Right cardiac atrium (tissue), 5 donors: ENCODE measurements at places on chromosomes 7 and 10.

DNA sequence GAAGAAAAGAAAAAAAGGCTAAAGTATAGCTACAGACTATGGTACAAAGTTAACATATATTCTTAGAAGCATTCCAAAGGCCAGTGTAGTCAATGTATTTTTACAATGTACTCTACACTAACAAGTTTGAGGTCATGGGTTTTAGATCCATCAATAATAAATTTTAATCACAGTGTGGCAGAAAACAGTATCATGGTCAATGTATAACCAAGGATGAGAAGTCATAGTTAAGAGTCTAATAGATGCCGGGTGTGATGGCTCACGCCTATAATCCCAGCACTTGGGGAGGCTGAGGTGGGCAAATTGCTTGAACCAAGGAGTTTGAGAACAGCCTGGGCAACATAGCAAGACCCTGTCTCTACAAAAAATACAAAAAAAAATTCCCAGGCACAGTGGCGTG, 53.1 kb downstream of the SLC16A12 start:
- no peak for DNase-seq

DNA sequence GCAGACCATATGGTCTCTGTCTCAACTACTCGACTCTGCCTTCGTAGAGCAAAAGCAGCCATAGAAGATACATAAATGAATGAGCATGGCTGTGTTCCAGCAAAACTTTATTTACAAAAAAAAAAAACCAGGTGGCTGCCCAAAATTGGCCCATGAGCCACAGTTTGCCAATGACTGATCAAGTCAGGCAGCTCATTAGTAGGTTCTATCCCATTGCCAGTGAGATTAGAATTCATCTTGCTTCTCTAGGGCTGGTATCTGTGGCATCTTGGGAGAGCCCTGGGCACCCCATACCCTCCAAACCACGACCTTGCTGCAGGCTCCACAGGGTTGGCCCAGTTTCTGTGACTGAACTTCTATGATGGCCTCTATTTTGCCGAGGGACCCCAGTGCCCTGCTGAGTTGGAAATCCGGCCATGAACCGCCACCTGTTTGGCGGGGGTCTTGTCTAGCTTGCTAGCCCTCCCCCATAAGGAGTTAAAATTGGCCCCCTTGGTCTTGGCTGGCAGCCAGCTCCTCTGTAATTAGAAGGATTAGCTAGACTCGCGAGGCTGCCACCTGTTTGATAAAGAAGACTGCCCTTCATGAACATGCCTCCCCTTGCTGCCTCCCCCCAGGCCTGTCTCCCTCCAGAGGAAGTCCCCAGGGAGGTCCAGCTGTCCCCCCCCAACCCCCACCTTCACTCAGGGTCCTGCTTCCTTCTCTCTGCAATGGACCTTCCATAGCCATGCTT, 83.9 kb downstream of the CHN2 start:
- no peak for DNase-seq

DNA sequence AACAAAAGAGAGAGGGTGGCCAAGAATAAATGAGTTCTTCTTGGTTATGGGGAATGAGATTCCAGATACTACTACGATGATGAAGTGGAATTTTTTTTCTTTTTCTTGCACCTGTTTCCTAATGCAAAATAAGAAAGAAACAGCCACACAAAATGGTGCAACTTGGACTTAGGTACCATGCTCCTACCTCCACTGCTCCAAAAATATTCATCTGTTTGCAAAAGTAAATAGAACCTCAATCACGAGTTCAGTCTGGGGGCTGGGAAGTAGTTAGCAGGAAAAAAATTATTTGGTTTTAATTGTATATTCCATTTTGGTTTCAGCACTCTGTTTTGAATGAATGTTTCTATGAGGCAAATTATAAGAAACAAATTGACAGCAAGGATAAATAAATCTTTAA, 73.5 kb downstream of the SLC25A13 start:
- DNase-seq, result no peak

DNA sequence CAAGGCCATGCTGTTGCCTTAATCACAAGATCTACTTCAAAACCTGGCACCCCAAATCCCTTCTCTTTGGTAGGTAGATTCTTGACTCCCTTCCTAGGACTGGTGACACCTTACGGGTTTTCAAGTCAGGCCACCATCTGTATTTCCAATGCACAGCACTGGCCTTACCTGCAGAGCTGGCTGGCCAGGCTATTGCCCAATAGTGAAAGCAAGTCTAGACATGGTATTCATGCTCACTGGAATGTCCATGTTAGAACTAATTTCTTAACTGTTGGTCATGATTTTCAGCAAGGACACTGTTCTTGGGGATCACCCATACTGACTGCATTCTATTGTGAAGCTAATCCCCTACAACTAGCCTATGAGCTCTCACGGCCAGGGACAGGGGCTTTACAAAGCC, 313.1 kb upstream of the RNF32 start:
- no peak for DNase-seq

- no peak for DNase-seq
Measured at GRCh38 chr7:19899529-19899928, 126.1 kb upstream of the TMEM196 start.

- peak; percentile 64 for DNase-seq
Measured at GRCh38 chr10:116740971-116741370, 1.4 kb downstream of the HSPA12A start.

- DNase-seq, result no peak
Measured at GRCh38 chr7:14954035-14954434, 51.5 kb upstream of the DGKB start.

DNA sequence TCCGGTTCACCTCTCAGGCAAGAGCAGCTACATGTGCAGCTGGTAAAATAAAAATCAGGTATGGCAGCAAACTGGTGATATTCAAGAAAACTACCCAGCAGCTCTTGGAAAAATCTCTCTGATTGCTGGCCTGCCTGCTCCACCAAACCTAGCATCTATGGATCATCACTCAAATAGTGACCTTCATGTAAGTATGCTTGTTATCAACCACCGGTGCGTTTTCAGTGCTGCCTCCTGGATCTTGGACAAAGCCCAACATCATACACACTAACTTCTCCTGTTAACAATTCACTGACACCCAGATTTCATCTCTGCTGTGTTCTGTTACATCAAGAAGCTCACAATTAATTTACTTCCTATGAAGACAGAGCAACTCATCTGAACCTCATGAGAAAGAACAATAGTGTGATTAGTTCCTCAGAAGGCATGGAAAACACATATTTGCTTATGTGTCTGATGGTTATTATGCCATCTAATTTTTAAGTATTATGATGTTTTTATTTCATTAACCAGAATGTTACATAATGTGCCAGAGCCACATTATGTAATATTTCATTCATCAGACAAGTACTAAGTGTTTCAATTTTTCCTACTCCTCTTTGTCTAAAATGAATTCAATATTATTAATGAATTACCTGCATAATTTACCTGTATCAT, 8.8 kb downstream of the CDK6 start:
- DNase-seq, result no peak

GRCh38 chr7:39919646-39920045, 30.4 kb upstream of the CDK13 start:
- no peak for DNase-seq

GRCh38 chr7:55486192-55486590, 86.1 kb downstream of the VOPP1 start:
- DNase-seq, result no peak

- no peak for DNase-seq
Measured at GRCh38 chr7:7569615-7570014, 2.9 kb downstream of the MIOS start.

DNA sequence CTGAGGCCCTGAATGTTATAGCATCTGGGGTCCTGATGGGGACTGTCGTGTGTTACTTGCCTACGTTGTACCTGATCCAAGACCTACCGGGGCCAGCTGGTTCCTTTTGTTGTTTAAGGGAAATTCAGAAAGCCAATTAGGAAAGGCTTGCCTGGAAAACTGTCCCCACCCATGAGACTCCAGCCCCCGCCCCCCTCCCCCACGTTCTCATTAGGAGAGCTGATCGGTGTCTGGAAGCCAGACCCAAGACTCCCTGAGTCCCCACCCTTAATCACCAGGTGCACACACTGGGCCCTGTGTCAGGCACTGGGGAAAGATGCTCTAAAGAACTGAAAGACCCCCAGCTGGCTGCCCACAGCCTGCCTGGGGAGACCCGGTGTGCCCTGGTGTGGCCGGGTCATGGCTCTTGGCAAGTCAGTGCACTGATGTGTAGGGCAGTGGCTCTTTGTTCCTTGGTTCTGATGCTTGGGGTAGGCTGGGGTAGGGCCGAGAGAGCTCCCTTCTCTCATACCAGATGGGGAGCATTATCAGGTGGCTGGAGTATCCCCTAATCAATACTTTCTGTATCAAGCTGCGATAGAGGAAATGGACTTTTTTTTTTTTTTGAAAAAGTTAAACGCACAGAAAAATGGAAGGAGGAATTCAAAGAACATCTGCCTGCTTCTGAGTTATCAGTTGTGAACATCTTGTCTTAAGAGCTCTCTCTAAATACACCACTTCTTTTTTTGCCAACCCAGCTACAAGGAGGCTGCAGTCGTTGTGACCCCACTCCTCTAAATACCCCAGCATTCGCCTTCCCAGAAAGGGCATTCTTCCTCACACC, 16.9 kb downstream of the TSPAN15 start:
- no peak for DNase-seq

DNA sequence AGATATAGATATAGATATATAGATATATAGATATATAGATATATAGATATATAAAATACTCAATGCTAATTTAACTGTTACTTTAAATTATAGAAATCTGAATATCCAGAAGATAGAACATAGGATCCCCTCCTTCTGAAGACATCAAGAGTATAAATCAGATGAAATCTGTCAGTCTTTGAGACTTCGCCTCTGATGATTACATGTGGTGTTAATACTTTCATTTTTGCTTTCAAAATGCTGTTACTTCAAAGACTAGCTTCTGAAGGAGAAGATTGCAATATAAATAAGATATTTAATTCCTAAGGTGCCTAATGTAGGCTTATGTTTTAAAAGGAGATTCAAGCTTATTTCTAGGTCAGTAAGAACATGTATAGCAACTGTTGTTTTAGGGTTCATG, 180.4 kb downstream of the TSPAN12 start:
- no peak for DNase-seq

DNA sequence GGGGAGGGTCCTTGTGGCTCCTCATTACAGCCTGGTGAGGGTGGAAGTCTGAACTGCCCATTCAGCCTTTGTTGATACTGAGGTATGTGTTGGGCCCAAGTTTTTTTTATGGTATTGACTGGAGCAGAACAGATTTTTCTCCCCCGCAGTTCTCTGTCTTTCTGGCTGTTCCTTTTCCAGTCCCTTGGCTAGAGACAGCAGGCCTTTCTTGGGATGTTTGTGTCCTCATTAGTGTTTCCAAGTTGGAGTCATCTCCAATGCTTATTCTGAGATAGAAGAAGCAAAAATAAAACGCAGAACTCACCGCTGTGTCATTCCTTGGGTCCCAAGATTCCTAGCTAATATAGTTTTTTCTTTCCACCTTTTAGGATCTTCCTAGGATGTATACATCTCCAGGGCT, 193.3 kb downstream of the RAMP3 start:
- DNase-seq, result no peak

DNA sequence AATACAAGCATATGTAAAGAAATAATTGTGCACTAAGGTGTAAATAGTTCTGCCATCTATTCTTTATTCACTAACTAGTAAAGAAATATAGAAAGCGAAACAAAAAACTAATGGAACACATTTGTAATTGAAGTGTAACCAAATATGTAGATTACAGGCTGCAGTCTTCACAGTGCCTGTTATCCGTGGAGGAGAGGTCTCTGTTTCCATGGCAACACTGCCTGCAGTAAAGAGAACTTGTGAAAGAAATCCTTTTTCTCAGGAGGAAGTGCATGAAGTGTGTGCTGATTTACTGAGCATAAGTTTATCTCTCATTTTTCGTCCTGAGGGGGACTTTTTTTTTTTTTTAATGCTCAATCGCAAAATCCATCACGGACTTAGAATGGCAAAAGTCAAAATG, 102.5 kb downstream of the APBB1IP start:
- DNase-seq, result no peak

DNA sequence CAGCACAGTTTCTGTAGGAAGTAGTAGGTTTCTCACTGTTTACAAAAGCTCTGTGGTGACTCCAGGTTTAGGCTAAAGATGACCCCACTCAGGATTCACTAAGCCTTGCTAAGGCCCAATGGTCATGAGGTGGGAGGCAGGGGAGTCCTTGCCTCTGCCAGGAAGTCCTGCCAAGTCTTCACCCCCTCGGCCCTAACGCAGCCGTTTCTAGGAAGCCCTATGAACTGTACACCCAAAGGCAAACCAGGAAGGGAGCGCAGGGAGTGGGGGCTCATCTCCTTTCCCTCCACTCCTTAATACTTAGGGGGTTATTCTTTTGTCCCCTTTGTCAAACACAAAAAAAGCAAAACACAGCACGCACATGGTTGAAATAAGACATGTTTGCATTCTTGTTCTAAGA, 64.6 kb downstream of the CTBP2 start:
- peak; percentile 19 for DNase-seq

GRCh38 chr7:91869661-91870060, 10.8 kb downstream of the MTERF1 start:
- no peak for DNase-seq

DNA sequence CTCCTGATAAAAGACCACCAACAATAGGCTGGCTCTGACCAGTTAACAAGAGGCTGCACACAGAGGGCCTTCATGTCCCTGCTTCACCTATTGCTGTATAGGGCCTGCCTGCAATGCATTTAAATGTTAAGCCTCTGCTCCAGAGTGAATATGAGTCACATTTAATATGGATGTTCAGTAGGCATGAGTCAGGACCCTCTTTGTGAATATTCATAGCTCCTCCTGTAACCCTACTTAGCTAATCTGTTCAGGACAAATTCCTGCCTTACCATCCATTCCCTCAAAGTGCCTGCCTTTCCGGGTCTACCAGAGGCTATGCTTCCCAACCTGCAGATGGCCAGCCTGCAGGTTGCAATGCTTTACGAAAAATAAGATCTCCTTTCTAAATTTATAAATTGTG, 32.5 kb downstream of the ARHGAP22 start:
- no peak for DNase-seq

GRCh38 chr7:75696263-75697037, 42.3 kb downstream of the HIP1 start:
- DNase-seq, result no peak

DNA sequence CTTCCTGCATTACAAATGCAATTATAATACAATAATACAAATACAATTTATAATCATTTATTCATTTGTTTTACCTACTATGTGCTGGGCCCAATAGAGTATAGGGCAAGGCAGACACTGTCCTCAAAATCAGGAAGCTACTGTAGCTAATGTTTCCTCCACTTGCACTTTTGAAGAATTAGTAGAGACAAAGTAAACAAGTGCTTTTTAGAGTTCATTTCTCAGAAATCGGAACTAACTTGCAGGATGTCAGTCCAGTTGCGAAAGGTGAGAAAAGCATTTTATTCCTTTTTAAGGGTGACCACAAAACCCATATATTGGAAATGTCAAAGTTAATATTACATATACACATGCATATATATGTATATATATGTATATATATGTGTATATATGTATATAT, 14.2 kb downstream of the ADRB1 start:
- no peak for DNase-seq

GRCh38 chr10:70758757-70759514, 26.2 kb downstream of the TBATA start:
- DNase-seq, result peak; percentile 78

GRCh38 chr7:157017603-157018327, 7.3 kb upstream of the MNX1 start:
- no peak for DNase-seq
